ENCODE measurements at places on chromosomes 13 and 19.

- DNase-seq = no peak
These were observed 164.4 kb downstream of the USP12 start for GRCh38 chr13:27007166-27007565.

DNA sequence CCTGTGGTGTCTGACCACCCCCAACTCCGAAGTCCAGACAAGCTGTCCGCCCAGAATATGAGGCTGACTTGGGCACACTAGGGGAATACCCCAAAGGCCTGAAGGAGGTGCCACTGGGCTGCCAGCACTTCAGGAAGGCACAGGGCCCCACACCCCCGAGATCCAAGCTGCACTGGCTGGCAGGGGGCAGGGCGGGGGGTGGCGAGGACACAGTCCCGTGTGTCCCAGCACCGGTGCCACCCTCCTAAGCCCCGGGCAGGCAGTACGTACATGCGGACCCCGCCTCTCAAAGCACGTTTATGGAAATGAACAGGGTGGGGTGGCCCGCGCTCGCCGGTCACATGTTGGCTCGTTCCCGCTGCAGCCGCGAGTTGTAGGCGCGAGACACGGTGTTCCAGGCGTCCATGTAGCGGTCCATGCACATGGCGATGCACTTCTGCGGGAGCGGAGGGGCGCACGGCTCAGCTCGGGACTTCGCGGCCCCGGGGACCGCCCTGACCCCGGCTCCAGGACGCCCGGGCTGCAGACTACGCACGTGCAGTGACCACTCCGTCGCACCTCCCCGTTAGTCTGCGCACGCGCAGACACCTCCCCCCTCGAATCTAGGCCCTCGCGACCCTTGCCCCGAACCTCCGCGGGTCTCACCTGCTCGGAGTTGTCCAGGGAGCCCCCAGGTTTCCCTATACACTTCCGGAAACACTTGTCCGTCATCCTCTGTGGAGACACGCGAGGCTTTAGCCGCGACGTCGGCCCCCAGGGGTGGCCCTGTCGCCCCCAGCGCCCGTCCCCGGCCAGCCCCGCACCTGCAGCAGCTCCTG is 566 bp downstream of the TIMM13 start:
- peak; percentile 27 for DNase-seq

DNA sequence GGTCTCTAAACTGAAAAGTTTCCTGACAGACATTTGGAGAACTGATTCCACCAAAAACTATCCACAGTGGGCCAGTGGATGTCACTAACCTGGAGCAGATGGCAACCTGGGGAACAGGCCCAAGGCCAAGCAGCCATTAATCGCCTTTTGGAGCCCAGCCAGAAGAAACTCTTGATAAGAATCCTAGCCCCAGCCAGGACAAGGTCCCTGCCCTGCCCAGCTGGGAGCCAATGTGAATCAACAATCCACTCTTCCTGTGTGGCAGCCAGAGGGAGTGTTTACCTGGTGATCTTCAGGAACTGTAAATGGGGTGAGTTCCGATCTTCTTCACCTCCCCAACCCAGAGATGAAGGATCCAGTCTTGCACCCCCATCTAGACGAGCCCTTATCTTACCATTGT is 14.5 kb upstream of the IGSF23 start:
- DNase-seq = no peak

DNA sequence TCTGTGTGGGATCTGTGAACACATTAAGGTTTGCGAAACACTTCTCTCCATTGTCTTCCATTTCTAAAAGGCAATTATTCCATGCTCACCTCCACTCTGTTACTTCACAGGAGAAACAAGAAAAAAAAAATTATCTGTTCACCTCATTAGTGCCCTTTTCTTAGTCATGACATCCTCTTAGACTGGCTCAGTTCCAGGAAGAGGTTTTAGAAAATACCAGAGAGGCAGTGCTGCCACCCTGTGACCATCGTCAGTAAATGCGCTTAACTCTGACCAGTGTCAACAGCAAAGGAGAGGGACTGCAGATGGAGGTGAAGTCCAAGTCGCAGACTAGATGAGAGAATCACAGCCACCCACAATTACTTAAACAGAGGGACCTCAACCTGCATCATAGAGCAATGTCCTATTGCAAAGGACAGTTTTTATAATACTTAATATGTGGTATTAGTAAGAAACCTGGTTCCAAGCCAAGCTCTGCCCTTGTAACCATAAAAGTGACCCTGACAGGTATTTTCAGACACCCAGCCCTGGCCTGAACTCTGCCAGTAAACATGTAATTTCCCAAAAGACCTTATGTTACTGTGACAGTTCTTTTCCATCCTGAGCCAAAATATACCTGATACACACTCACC is 19.4 kb downstream of the CEACAM21 start:
- peak; percentile 57 for DNase-seq

DNA sequence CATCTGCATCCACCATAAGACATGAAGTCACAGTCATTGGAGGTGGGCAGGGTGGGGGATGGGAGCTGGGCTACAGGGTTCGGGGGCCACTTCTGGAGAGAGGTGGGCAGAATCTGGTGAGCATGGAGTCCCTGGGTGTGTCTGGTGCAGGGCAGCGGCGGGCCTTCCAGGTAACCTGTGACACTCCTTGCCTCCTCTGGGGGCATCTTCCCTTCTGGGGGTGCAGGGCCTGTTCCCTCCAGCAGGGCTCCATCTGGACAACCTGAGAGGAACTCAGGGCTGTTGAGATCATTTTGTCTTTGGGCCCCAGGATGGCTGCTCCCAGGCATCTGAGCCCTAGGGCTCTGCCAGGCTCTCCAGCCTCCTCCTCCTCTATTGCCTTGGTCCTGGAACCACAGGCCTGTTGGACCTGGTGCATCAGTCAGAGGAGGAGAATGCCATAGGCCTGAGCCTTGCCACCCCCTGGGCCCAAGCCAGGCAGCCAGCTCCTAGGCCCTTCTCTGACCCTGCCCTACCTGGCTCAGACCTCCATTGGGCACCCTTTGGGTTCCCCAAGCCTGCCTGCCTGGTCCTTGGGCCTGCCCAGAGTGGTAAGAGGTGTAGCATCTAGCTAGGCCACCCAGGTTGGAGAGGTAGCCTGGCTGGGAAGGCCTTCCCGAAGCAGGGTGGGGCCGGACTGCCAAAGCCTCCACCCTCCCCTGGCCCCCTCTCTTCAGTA is 13.4 kb downstream of the LYL1 start:
- no peak for DNase-seq

GRCh38 chr13:114130837-114131582 is 1.4 kb downstream of the RASA3 start:
- peak; percentile 93 for DNase-seq

DNA sequence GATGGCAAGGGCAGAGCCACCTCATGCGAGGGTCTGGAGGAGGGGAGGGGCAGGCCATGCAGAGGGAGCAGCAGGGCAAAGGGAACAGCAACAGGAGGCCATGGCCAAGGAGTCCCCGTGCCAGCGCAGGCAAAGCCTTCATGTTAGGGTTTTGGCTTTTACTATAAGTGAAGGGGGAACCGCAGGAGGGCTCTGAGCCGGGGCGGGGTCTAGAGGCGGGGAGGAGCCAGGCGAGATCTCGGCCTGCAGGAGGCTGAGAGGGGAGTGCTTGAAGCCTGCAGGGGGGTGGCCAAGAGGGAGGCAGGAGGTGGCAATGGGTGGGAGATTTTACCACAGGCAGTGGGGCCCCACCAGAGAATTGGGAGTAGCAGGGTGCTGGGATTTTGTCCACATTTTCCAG is 6.3 kb downstream of the ARHGAP33 start:
- DNase-seq = no peak

Data from brain microvascular endothelial cell (primary cell).